ENCODE measurements at places on chromosomes 11 and 22.

- DNase-seq: no peak
- no peaks in the 10 kb centered on the region for H3K27me3 ChIP-seq
- no peak overlapping the region for H3K4me3 ChIP-seq
- no peak overlapping the region for H3K27ac ChIP-seq
Measured at GRCh38 chr22:30044369-30044768, 35.9 kb upstream of the HORMAD2 start.

DNA sequence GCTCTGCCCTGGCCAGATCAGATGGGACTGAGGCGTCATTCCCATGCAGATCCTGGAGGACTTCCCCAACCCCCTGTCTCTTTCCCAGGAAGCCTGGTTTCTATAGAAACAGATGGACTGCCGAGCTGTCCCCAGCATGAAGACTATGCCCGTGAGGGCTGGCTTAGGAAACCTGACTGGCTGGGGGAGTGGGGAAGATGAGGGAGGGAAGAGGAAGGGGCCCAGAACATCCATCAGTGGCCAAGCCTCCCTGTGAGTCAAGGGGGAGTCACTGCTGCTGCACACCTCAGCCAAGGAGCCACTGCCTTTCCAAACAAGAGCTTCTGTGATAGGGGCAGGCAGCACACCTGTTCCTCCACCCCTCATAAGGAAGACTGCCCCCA, 5.8 kb downstream of the TP53I11 start:
- peaks cover 11% of the 10 kb centered on the region for H3K27me3 ChIP-seq
- peaks cover 25% of the 10 kb centered on the region for H3K4me1 ChIP-seq
- H3K36me3 ChIP-seq: no peaks in the 10 kb centered on the region
- H3K4me3 ChIP-seq: no peak overlapping the region
- H3K27ac ChIP-seq: no peak overlapping the region
- DNase-seq: no peak

- no peaks in the 10 kb centered on the region for H3K36me3 ChIP-seq
- no peak overlapping the region for H3K4me3 ChIP-seq
- DNase-seq: no peak
- H3K27ac ChIP-seq: no peak overlapping the region
Measured at GRCh38 chr11:109088086-109088485, 333.9 kb upstream of the C11orf87 start.

GRCh38 chr11:110366291-110366690, 63.5 kb upstream of the FDX1 start:
- no peak overlapping the region for H3K27ac ChIP-seq
- H3K36me3 ChIP-seq: no peaks in the 10 kb centered on the region
- no peaks in the 10 kb centered on the region for H3K27me3 ChIP-seq
- DNase-seq: no peak
- H3K4me1 ChIP-seq: peaks cover 2% of the 10 kb centered on the region
- no peak overlapping the region for H3K4me3 ChIP-seq

GRCh38 chr11:35250621-35251020, 111.7 kb downstream of the CD44 start:
- H3K4me3 ChIP-seq: no peak overlapping the region
- H3K4me1 ChIP-seq: no peaks in the 10 kb centered on the region
- no peaks in the 10 kb centered on the region for H3K36me3 ChIP-seq

GRCh38 chr22:19136915-19137314, 5.8 kb downstream of the TSSK2 start:
- H3K27ac ChIP-seq: no peak overlapping the region
- no peak overlapping the region for H3K4me3 ChIP-seq
- H3K36me3 ChIP-seq: peaks cover 80% of the 10 kb centered on the region
- no peaks in the 10 kb centered on the region for H3K4me1 ChIP-seq

Measured in thymus (tissue), 14 donors.